ENCODE measurements at places on chromosomes 2 and 18.

DNA sequence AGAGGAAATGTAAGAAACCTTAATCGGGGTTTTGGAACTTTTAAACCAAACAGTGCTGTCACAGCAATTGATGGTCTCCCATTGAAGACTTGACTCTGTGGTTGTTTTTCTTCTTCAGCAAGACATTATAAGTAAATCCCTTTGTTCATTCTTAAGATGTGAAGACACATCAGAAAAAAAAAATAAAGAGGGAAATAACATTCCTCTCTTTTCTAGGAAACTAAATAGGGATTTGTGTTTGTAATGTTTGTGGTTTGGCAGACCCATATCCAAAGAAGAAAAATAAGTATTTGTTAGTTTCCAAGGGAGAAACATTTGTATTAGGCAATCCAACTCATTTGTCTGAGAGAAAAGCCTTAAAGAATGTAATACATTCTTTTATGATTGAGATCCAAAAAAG lies 359.9 kb downstream of the DSC3 start:
- no peak for DNase-seq

- DNase-seq: no peak
Measured at GRCh38 chr2:46831051-46831868, 84.3 kb downstream of the MCFD2 start.

DNA sequence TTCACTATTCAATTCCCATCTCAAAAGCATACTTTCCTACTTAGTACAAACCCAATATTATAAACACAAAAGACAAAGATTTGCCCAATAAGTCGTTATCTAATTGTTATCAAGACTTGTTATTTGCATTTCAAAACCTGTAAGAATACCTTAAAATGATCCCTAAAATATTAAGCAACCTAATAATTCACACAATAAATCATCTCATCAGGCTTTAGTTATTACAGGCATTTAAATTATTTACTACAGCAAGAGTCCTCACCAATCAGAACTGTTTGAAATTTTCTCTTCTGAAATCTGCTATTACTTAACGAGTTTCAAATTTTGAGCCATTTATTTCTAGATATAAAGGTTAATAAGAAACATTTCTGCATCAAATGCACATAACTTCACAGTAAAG lies 1.6 kb downstream of the CCDC88A start:
- DNase-seq: no peak

DNA sequence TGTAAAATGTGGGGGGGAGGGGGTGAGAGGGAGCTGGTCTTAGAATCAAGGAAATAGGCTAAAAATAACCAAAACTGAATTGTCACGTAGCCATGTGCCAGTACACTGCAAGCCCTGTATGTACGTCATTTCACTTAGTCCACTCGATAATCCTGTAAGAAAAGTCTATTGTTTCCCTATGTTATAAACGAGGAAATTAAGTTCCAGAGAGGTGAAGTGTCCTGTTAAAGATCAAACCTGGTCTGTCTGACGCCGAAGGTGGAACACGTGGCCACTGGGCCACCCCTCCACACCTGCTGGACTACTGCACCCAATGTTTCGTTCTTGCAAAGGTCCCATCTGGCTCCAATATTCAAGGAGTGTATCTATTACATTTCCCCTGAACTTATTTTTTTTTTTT lies 29.6 kb downstream of the TFCP2L1 start:
- no peak for DNase-seq

- no peak for DNase-seq
Measured at GRCh38 chr2:102737431-102737830, 24.4 kb upstream of the TMEM182 start.

- no peak for DNase-seq
Measured at GRCh38 chr2:33933203-33933602, 334.1 kb upstream of the FAM98A start.

DNA sequence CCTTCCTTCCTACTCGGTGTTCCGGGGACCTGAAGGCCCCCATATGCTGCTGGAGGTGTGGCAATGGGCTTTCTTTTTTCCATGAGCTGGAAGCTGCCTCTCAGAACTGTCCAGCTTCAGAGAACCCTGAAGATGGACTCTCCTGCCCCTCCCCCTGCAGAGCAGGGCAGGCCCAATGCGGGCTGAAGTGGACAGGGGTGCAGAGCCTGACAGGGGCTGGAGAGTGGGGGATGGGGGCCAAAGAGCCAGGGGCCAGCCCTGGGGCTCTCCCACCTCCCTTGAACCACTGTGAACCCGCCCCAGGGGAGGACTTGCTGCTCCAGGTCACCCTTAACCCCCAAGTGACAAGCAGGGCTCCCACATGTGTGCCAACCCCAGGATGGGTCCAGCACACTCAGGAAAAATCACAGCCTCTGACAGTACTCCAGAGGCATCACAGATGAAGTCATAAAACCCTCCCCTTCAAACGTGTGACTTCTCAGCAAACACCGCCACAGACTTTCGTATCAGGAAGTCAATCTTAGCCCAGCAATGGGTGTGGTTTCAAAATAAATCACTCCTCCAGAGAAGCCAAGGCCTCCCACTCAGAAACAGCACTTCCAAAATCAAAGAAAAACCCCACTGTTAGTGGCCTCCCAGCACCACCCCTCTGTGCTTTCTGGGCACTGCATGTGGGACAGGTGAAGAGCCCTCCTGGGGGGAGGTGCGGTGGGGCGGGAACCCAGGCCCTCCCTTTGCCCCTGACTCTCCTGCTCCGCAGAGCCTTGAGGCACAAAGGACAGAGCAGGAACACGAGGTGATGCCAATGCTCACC lies 135.8 kb downstream of the HDAC4 start:
- peak; percentile 53 for DNase-seq

DNA sequence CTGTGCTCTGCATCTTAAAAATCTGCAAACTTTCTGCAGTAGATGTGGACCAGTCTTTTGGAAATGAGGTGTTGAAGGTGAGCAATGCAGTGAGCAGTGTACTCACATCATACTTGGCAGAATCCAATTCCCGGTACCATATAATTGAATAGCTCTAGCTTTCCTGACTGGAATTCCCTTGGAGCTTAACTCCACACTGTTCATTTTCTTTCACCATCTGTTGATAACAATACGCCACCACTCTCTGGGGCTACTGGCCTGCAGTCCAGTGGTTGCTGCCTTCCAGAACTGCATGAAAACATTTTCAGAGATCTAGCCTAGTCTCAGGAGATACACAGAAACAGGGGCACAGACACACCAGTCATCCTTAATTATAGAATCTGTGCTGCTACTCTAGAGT lies 820.0 kb upstream of the NXPH2 start:
- DNase-seq: no peak

DNA sequence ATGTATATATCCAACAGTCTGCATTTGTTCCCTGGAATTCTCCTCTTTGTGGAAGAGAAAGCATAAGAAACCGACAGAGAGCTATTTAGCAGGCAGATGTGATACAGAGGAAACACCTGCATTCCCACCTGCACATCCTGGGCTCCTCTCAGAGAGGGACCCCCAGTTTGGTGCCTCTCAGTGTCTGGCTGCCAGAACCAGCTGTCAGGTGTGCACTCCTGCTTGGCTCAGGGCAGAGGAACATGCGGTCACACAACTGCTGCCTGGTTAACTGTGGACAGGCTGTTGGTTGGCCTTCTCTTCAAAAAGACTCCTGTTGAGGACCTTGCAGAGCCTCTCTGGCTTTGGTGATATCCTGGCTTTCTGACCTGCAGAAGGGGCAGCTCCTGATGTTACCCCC lies 54.6 kb downstream of the ITGB6 start:
- no peak for DNase-seq

DNA sequence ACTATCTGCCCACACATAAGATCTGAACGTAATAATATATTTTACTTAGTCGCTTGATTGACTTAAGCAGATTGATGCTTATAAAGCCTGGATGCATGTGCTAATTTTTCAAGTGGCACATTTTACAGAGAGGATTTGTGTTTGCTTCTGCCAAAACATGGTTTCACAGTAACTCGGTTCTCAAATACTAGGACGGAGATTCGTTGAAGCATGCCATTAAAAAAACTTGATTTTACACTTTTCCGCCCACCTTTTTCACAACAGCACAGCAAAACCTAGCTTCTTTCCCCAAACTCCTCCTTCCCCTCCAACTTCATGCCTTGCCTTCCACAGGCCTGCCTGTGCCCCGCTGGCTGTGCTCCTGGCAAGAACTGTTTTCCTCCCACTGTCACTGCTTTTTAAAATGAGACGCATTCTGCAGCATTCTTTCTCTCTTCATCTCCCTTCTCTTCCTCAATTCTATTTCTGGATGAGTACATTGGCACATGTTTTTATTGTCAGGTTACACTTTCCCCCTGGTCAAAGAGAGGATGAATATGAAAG lies 55.1 kb upstream of the LMAN1 start:
- DNase-seq: no peak

DNA sequence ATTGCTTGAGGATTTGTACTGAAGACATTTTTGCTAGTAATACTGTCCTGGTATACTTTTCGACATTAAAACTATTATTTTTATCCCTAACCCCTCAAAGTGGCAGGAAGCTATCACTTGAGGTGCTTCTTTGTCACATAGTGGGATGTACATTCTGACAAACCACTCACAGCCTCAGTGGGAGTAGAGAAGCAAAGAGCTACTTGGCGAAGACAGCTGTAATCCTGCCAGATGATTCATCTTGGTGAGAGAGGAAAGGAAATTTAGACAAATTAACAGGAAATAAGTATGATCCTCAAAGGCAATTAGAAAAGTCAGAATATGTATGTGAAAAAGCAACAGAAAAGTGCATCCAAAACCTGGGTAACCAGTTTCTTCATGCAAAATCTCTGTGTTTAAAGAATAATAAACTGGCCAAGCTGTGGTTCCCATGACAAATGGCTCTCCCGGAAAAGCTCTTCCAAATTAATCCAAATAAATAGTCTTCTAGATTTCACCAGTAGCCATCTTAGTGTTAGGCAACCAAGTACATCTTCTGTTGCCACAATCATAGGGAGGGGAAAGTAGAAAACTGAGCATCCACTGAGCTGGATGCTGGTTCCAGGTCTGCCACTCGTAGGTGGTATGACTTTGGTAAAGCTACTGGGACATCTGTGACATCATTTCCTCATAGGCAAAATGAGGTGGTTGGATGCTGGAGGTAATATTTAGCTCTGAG lies 308.0 kb upstream of the LYPD1 start:
- DNase-seq: peak; percentile 9

GRCh38 chr2:161418715-161419637 lies 2.9 kb downstream of the TBR1 start:
- DNase-seq: no peak

DNA sequence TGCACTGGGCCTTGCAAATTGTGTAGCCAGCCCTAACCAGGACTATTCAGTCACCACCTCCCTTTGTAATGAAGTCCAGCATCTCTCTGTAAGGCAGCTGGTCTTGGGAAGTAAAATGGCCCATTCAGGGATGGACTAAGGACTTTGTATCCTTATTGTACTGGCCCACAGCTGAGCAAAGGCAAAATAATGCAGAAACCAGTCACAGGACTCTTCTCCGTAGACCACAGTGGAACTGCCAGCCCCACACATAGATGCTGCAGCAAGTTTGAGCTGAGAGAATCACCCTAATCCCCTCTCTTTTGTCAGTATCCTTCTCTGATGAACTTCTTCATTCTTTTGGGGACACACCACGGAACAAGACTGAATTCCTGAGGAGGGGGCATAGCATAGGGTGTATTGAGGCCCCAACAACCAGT lies 73.6 kb upstream of the RTN4 start:
- DNase-seq: no peak

GRCh38 chr18:67636597-67637385 lies 120.3 kb upstream of the DSEL start:
- DNase-seq: no peak

DNA sequence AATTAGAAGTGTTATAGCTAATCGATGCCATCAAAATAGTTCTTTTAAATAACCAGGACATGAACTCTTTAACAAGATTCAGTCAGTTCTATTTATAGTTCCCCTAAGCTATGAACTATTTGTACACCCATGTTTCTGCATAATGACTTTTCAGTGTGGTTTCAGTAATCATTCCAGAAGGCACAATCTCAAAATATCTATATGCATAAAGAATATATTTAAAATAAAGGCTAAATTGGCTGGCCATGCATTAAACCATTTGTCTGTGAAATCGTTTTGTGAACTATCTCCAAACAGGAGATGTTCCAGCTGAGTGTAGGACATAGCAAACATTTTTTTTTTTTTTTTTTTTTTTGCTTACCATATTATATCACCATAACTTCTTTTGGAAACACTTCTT lies 719.3 kb downstream of the PLCL1 start:
- no peak for DNase-seq

DNA sequence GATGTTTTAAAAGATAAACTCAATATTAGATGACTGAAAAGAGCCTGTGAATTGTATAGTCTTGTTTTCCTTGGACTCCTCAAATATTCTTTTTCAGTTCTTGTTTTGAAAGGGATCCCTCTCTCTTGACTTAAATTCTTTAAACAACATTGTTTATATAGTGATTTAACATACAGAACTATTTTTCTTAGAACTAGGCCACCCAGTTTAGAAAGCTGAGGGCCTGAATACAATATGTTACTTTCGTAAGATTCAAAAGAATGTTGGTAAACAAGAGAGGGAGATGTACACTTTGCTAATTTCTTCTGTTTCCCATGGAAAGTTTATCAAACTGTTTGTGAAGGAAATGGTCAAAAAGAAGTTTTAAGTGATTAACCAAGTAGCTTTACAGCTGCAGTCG lies 5.5 kb upstream of the TSPYL6 start:
- no peak for DNase-seq

- no peak for DNase-seq
Measured at GRCh38 chr2:239381709-239382134, 19.1 kb downstream of the HDAC4 start.

DNA sequence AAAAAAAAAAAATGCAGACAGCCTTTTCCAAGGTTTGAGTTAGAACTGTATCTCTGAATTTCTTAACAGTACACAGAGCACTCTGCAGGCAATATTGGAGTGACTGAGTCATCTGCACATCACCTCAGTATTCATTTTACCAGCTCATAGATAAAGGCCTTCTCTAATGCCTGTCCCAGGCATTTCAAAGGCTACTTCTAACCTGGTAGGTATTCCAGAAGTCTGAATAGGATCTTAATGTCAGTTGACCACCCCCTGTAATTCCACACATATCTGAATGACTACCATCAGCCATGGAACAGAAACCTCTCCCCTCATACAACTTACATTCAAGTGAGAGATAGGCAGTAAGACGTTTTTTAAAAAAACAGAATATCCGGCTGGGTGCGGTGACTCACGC lies 9.0 kb downstream of the METTL21A start:
- no peak for DNase-seq

DNA sequence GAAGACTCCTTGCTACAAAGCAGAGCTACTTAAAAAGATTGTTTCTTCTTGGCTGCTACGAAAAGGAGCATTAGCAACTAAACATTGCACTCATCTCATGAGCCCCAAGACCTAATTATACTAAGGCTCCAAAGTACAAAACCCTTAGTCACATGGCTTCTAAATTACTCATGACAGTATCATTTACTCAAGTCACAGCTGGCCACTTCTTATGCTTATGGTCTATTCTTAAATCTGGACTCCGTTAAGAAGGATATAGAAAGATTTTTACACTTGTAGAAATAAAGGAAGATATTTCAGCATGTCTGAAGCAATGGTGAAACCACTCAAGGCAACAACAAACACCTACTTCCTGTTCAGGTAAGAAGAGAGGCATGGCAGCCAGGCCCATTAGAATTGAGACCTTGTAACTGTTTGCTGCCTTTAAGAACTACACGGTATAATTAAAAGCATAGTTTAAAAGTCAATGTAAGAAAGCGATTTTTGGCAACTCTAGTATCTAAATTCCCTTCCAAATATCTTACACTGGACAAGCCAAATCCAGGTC lies 12.7 kb downstream of the ANKRD44 start:
- no peak for DNase-seq
